GM12892 (cell line): ENCODE measurements at places on chromosomes 3 and 15.

DNA sequence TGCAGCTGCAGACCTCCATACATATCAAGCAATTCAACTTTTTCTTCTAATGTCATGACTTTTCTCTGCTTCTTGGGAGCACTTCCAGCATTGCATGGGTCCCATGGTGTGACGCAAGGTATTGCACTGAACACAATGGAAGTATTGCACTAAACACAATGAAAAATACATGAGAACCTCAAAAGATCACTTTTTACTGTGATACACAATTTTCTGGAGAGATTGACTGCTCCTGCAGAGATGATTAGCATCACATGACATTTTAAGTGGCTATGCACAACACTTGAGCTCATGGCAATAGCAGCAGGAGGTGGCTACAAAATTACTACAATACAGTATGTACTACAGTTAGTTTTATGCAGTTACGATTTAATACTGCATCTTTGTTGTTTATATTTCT, 113.5 kb upstream of the BHLHE40 start:
- no peak for DNase-seq

DNA sequence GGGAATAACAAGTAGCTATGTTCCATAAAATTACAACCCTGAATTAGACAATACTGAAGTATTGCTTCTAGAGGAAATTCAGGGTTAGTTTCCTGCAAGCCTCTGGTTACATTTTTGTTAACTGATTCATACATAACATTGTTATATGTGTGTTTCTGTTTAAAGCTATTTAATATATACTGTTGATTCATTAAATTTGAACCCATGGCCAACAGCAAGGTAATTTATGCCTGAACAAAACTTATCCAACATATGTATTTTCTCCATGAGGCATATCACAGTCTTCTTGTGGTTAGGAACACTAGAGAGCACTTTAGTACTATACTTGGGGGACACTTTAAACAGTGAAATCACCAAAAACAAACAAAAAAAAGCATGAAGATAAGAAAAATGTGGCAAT, 47.7 kb upstream of the PTX3 start:
- DNase-seq: no peak

DNA sequence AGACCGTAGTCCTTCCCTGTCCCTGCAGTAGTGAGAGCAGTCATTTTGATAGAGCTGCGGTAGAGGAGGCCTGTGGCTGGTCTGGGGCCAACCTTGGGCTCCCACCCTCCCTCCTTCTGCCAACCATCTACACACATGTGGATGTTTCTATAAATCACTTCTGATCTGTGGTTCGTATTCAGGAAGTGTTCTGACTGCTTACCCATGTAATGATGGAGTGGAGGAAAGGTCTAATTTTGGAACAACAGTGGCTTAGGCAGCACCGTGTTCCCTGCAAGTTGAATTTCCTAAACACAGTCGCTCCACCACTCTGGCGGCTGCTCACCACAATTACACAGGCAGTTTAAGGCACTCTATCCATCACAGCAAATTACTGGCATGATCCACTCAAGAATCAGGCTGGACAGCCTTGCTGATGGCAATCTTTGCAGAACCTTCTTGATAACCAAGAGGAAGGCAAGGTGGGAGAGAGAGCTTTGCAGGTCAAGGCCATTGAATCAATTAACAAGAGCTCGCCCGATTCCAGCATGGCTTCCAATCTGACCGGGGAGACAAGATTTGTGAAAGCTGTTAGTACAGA, 104.7 kb upstream of the VEPH1 start:
- DNase-seq: no peak

DNA sequence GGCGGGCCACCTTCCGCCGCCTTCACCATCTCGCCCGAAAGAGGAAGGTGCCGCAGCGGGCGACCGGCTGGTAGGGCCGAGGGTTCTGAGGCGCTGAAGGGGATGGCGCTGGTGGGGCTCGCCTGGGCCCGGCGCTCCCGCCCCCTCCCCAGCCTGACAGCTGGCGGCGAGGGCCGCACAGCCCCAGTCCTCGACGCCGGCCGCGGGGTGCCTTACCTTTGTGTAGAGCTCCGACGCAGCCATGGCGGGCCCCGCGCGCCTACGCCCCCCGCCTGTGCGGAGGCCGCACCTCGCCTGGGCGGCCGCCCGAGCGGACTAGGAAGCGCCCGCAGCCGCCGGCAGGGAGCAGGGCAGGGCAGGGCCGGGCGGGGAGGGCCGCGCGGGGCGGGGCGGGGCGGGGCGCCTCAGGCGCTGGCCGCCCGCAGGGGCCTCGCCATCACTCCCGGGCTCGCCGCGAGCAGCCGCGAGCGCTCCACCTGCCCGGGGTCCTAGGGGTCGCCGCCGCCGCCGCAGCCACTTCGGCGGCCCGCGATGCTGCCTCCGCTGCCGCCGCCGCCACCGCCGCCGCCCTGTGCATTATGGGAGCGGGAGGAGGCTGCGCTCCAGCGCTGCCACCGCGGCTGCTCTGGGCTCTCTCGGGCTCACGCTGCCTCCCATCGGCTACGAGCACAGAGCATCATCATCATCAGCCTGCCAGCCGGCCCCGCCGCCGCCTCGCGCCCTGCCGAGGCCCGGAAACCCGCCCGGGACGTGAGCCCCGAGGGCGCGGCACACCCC, at the start of gene MYO5A:
Gene MYO5A, minus strand, starts transcription at position 317 of the 777 bp plus-strand sequence. Its CDS starts 74 bp downstream, at position 243.
- peak; percentile 72 for DNase-seq

DNA sequence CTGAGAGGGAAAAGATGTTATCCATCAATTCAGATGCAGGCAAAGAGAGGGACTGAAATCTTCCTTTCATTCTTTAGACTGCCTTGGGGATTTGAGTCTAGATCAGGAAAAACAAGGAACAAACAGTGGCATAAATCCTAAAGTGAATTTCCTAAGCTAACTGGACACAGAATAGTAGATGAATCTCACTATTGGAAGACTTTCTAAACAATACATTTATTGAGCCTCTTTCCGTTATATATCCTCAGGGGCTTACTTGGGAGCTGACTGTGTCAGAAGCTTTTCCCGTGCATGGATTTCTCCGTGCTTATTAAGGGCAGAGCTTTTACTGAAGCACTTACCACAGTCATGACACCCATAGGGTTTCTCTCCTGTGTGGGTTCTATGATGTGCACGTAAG, 10.0 kb downstream of the ZSCAN29 start:
- DNase-seq: no peak

GRCh38 chr3:112619295-112619694, 21.6 kb downstream of the CCDC80 start:
- no peak for DNase-seq

DNA sequence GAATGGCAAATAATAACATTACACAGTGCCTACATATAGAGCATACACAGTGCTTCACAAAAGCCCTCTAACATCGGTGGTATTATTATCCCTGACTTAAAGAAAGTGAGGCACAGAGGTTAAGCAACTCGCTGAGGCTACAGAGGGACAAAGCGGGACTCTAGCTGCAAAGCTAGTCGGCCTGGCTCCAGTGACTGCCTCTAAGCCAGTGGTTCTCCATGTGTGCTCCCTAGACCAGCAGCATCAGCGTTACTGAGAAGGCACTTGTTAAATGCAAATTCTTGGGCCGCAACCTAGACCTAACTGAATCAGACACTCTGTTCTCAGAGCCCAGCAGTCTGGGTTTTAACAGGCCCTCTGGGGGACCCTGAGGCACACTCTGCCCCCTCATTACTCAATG, 33.1 kb upstream of the LIPC start:
- DNase-seq: no peak

DNA sequence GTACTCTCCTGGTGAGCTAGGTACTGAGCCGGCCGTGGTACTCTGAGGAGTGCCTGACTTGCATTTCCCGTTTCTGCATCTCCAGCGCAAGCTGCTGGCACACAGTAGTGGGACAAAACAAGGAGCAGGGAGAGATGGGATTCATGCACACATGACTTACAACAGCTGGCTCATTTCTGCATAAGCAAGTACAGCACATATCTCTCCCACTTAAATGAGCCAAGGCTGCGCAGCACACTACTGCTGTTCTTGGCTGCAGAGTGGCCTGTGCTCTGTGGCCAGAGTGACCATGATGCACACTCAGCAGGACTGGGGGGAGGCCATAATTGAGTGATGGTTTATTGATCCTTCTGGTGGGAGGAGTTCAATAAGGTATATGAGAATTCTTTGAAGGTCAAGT, 59.2 kb upstream of the ABHD17C start:
- no peak for DNase-seq

- DNase-seq: no peak
Measured at GRCh38 chr3:61674596-61674995, 113.2 kb downstream of the PTPRG start.

DNA sequence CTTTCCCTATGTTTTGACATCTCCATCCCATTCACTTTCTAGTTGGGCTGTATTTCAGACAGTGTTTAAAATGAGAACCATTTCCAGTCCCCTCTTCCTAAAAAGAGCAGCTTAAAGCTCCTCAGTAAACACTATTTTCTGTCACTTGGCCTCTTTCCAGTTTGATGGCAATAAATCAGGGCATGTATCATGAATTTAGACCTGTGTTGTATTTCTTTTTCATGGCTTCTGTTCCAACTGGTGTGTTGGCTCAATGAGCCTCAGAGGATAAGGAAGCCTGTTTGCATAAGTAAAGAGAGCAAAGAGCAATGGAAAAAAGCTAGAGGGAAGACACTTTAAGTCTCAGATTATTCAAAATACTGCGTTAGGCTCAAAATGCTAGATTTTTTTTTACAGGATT, 7.2 kb downstream of the CCDC80 start:
- DNase-seq: no peak

GRCh38 chr3:155392138-155392537, 98.7 kb upstream of the STRIT1 start:
- DNase-seq: no peak

- no peak for DNase-seq
Measured at GRCh38 chr3:29307295-29307694, 26.4 kb downstream of the RBMS3 start.

DNA sequence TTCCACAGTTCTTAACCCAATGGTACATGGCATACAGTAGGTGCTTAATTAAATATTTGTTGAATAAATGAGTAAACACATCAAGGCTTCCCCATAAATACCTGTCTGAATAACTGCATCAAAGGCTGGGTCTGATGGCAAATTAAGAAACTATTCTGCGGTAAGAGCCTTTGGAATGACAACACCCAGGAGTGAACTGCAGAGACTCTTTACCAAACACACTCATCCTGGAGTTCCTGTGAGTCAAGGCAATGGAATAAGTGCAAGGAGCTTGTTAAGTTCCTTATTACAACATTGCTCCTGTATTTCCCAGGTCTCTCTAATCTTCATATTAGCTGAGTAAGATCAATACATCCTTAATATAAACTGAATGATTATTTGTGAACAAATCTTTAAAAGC, 119.9 kb upstream of the STT3B start:
- DNase-seq: no peak

GRCh38 chr3:170440344-170440743, 21.7 kb downstream of the CLDN11 start:
- DNase-seq: no peak

DNA sequence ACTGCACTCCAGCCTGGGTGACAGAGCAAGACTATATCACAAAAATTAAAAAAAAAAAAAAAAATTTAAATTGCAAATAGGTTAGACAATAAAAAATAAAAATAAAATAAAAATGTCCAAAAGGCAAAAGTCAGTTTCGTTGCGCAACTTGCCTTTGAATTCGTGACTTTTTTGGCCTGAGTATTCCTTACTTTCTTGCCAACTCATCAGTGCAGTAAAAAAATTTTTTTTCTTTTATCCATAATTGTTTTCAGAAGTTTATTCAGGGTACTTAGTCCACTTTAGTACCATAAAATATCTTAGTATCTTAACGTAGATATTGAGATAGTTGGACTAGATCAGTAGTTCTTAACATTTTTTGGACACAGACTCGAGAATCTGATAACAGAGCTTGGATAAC, 22.4 kb upstream of the CILP start:
- DNase-seq: no peak

DNA sequence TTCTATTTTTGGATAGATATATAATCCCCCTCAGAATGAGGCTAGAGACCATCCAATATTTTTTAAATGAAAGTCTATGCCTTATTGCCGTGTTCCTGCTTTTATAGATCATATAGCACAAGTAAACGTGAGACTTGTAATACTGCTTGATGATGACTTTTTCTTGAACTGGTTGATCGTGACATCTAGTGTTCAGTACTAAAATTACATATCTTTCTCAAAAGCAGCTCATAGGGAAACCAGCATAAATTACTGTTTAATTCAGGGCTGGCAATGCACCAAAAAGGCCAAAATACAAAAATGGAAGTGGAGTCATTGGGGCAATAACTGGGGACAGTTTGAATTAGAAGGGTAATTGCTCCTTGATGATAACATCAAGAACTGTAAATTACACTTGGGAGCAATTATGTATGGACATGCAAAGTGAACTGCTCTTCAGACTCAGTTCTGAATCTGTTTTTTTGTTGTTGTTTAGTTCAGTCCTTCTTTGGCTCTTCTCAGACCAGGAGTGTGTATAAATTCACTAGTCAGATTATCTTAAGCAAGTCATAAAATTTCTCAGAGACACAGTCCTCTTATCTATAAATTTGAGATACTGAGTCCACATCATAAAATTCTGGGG, 325.3 kb downstream of the THSD4 start:
- no peak for DNase-seq

GRCh38 chr3:134326760-134327593, 47.3 kb downstream of the AMOTL2 start:
- no peak for DNase-seq

- no peak for DNase-seq
Measured at GRCh38 chr3:31157047-31157694, 262.7 kb upstream of the GADL1 start.

- no peak for DNase-seq
Measured at GRCh38 chr3:40477666-40478065, 744 bp downstream of the ZNF619 start.

DNA sequence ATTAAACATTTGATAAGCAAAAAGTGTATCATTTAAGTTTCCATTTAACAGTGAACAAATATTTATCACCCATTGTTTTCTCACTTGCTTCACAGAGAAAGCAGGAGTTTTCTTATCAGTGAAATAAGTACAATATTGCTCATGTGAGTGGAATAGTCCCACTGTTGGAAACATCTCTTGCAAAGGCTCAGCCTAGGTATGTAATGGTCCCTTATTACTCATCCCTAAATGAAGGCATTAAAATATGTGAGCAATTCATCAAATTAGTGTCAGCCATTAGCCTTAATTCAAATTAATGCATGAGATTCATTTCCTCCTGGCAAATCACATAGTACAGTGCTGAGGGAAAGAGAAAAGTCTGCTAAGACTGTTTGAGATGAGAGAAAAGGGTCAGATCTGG, 9.6 kb upstream of the FMN1 start:
- DNase-seq: no peak

- DNase-seq: no peak
Measured at GRCh38 chr15:60155661-60156060, 151.6 kb downstream of the FOXB1 start.

DNA sequence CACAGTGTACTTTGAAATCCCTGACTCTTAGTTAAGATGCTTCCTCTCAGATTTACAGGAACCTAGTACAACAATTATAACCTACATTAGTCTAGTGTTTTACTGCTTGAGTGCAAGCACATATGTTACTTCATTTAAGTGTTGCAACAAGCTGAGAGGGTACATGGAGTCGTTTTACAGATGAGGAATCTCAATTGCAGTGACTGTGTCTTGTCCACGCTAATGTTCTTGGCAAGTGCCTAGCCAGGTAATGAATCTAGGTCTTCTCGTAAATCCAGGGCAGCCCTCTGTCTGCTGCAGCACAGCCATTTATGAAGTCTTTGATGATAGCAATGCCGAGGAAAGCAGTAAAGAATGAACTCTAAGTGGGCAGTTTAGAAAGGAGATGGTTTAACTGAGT, 384.4 kb upstream of the ARPP21 start:
- DNase-seq: no peak
